Tibial nerve (tissue), 4 donors: ENCODE measurements at places on chromosomes 5 and 9. TPM values are rescaled to one million over a fixed set of nuclear protein-coding genes. Genes with fewer than 3 reads are reported as not detected.

RLN2 gene
- not detected for total RNA-seq

DNA sequence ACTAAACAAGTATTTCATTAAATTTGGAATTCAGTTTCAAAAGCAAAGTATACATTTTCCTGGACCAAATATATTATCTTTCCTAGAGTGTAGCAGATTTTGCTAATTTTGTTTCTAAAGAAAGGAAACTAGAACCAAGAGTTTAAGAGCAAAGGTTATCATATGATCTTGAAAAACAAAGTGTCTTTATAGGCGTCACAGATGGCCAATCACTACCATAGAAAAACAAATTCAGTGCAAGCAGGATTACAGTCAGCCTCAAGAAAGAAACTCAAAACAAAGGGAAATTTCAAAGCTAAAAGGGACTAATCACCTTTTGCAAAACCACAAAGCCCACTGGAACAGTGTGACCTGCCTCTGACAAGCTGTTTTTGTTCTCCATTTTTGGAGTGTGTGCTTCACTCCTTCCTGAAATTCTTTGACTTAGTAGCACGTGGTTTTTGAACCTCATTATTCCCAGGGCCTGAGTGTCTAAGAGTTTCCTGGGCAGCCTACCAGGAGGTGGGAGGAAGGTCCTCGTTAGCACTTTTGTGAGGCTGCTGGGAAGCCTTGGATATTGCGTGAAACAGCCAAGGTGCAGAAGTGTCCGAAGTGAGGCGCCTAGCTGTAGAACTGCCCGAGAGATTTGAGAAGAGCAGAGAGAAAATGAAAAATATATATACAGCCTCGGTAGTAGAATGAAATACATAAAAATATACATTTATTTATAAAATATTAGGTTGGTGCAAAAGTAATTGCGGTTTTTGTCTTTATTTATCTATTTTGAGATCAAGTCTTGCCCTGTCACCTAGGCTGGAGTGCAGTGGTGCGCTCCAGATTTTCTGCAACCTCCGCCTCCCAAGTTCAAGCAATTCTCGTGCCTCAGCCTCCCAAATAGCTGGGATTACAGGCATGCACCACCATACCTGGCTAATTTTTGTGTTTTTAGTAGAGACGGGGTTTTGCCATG lies 246.1 kb downstream of the MARCHF11 start:
- no peaks in the 10 kb centered on the region for H3K36me3 ChIP-seq
- H3K27me3 ChIP-seq: no peaks in the 10 kb centered on the region
- no peak overlapping the region for H3K4me3 ChIP-seq
- DNase-seq: no peak

GRCh38 chr5:81239613-81240012 lies 6.5 kb downstream of the CKMT2 start:
- peaks cover 14% of the 10 kb centered on the region for H3K36me3 ChIP-seq
- no peak overlapping the region for H3K27ac ChIP-seq
- no peak for DNase-seq
- no peaks in the 10 kb centered on the region for H3K4me1 ChIP-seq
- H3K4me3 ChIP-seq: no peak overlapping the region
- no peaks in the 10 kb centered on the region for H3K27me3 ChIP-seq

DNA sequence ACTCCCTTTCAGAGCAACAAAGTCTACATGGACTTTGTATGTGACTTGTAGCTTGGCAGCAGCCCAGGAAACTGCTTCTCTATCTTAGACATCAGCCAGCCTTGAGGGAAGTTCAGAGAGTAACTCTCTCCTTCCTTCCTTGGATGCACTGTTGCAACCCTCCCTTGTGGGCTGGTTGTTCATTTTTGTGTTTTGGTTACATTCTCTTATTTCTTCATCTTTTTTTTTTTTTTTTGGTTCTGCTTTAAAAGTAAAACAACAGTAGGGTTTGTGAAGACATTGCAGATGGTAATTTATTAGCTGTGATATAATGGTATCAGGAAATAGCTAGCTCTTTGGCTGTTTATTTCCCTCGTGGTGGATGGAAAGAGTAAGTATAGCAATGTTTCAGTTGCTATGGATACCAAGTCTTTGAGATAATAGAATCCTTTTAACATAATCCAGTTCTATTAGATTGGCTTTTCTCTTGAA lies 97.9 kb upstream of the MAMDC2 start:
- no peak overlapping the region for H3K4me3 ChIP-seq
- H3K27me3 ChIP-seq: no peaks in the 10 kb centered on the region
- H3K4me1 ChIP-seq: no peaks in the 10 kb centered on the region

GRCh38 chr5:160064417-160064810 lies 54.8 kb downstream of the PWWP2A start:
- H3K27ac ChIP-seq: no peak overlapping the region
- no peaks in the 10 kb centered on the region for H3K27me3 ChIP-seq
- H3K4me1 ChIP-seq: no peaks in the 10 kb centered on the region
- no peak for DNase-seq
